ENCODE measurements at places on chromosomes 13 and 19.
A peak's percentile ranks its signal among the peaks of the same experiment; 100 is the strongest.

DNA sequence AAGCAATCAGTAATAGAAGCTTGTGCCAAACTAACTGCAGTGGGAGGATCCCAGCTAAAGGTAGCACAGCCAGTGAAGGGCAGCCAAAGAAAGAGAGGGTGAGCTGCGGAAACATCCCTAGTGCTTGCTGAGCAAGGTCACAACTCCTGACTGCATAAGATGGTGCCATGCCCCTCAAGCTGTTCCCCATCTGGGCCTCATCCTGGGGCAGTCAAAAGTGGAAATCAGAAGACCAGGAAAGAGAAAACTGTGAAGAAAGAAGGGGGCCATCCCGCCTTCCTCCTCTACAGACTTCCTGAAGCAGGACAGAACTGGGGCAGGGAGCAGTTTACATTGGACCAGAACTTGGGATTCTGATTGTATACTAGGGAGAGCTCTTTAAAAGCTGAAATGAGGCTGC is 159.2 kb downstream of the TNFSF13B start:
- DNase-seq, result no peak

- no peak for DNase-seq
Observed at GRCh38 chr13:38090913-38091312, 221.3 kb upstream of the TRPC4 start.

DNA sequence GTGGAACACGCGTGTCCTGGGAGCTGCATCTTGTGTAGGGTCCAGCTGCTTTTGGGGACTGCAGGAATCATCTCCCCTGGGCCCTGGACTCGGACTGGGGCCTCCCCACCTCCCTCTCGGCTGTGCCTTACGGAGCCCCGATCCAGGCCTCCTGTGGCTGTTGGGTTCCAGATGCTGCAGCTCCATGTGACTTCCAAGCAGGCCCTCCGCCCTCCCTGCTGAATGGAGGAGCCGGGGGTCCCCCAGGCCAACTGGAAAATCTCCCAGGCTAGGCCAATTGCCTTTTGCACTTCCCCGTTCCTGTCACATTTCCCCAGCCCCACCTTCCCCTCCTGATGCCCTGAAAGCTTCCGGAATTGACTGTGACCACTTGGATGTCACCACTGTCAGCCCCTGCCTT is 6.2 kb upstream of the PGLS start:
- DNase-seq, result no peak

- DNase-seq, result no peak
Observed at GRCh38 chr19:18097993-18098890, 664 bp downstream of the MAST3 start.

- no peak for DNase-seq
Observed at GRCh38 chr19:51064534-51065220, at the start of gene KLK13. KLK13 (minus strand) TSS chr19:51065092; CDS start chr19:51065067, 25 bp downstream.

- DNase-seq, result no peak
Observed at GRCh38 chr13:111663953-111664421, 343.5 kb downstream of the TEX29 start.

DNA sequence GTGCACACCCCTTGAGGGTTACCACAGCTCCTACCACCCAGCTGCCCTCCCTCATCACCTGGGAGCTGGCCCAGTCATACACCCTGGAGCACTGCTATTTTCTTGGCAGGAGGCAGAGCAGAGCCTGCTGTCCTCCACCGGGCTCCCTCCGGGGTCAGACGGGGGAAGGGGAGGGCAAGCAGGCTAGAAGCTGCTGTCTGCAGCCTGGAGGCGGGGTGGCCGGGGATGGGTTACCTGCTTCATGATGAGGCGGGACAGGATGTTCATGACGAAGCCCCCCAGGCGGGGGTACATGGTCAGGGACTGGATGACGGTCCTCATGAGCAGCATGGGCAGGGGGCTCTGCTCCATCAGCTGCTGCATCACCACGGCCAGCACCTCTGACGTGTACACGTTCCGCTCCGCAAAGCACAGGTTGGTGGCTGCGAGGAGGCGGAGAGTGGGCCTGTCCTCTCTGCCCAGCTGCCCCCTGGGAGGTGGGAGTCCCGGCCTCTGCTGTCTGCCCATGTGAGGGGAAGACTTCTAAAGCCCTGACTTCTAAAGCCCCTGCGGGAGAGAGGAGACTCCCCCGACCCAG is 2.7 kb upstream of the RSPH6A start:
- DNase-seq, result no peak

DNA sequence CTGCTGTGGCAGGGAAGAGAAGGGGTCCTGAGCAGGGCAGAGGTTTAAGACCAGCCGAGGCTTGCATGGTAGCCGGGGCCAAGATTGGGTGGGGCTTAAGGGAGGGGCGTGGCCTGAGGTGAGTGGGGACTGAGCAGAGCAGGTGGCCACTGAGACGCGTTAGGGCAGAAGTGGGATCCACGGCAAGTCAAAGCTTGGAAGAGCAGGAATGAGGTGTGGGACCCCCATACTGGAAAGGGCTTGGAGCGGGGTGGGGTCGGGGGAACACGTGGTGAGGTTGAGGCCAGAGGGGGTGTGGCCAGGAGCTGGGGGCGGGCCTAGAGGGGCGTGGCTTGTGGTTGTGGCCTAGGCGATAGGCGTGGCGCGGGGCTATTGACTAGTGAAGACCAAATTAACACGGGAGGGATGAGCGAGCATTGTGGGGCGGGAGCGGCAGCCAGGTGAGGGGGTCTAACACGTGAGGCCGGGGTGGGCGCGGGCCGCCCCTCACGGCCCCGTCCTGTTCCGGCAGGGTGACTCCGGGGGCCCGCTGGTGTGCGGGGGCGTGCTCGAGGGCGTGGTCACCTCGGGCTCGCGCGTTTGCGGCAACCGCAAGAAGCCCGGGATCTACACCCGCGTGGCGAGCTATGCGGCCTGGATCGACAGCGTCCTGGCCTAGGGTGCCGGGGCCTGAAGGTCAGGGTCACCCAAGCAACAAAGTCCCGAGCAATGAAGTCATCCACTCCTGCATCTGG is 3.3 kb downstream of the CFD start:
- DNase-seq, result peak; percentile 81

GRCh38 chr19:30895946-30896345 is 453.3 kb downstream of the TSHZ3 start:
- DNase-seq, result no peak

- no peak for DNase-seq
Observed at GRCh38 chr19:16590876-16591802, 18.9 kb upstream of the SLC35E1 start.

- DNase-seq, result no peak
Observed at GRCh38 chr13:34842466-34842865, 99.6 kb upstream of the NBEA start.

DNA sequence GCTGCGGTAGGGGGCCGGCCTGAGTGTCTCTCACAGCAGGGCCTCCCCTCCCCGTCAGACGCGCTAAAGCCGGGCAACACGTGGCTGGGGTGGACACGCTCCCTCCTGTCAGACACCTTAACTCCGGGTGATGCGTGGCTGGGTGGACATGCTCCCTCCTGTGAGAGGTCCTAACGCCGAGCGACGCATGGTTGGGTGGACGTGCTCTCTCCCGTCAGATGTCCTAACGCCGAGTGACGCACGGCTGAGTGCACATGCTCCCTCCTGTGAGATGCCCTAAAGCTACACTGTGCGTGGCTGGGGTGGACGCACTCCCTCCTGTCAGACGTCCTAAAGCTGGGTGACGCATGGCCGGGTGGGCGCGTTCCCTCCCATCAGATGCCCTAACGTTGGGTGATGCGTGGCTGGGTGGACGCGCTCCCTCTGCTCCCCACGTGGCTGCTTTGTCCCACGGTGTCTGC is 126.1 kb upstream of the MCF2L start:
- DNase-seq, result no peak

- DNase-seq, result no peak
Observed at GRCh38 chr13:73231471-73231870, 172.7 kb downstream of the KLF5 start.

DNA sequence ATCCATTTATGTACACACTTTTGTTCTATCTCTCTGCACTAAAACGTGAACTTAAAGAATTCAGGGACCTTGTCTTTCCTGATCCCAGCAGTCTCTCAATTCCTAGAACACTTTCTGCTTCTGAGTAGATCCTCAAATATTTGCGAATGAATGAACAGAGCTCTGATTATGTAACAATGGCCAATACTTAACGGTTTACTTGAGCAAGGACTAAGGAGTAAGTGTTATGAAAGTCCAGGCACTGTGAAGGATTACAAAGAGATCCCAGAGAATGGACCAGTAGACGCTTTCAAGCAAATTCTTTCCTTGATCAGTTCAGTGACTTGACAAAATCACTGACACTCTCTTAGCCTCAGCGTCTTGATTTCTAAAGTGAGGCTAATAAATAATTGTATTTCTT is 514.5 kb upstream of the KLHL1 start:
- no peak for DNase-seq

DNA sequence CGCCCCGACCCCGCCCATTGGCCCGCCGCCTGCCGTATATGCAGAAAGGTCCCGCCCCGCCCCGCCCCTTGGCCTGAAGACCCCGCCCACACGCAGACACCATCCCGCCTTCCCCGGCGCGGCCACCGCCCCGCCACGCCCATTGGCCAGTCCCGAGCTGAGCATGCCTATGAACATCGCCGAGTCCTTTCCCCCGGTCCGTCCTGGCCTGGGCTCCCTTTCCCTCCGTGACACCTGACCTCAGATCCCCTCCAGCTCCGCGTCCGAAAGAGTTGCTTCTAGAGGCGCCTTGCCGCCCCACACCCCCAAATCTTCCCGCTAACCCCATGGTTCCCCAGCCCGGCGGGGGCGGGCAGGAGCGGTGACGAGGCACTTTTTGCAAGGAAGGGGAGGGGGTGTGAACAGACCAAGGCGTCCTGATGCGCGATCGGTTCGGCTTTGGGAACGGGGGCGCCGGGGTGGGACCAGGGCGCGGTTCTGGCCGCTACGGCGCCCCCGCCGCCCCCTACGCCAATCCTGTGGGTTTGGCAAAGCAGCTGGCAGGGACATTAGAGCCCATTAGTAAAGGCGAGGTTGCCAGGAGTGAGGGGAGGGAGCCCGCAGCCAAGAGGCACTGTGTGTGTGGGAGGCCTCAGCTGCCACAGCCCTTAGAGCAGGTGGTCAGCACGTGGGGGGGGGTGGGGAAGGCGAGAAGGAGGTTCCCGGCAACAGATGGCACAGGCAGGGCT is 406 bp upstream of the NUMBL start:
- peak; percentile 87 for DNase-seq

DNA sequence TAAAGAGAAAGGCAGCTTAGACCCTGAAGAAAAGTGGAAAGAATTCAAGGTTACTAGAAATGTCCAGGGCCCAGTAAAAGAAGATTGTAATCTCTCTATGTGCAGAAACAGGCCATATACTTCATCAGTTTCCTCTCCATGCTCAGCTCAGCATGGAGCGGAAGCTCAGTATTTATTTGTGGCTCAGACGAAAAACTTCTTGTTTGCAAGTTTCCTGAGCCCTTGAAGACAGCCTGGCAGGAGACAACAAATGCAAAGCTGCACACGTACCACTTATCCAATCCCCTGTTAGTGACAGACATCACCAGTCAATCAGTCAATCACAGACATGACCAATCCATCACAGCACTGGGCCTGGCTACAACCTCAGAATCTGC is 8.1 kb upstream of the KLF2 start:
- DNase-seq, result no peak

DNA sequence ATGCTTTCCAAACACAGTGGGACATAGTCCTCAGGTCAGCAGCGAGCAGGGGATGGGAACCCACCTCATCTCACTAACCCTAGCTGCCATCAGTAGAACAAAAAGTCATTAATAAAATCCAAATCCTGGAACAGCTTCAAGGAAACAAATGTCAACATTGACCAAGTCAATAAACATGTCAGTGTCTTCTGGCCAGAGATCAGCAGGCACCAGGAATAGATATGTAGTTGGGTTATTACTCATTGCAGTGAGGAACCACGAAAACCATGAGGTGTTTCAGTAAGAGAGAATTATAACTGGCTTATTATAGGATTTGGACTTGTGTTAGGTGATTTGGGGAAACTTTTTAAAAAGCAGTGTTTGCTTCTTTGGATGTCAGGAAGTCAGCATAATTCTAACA is 17.1 kb upstream of the CD33 start:
- no peak for DNase-seq

DNA sequence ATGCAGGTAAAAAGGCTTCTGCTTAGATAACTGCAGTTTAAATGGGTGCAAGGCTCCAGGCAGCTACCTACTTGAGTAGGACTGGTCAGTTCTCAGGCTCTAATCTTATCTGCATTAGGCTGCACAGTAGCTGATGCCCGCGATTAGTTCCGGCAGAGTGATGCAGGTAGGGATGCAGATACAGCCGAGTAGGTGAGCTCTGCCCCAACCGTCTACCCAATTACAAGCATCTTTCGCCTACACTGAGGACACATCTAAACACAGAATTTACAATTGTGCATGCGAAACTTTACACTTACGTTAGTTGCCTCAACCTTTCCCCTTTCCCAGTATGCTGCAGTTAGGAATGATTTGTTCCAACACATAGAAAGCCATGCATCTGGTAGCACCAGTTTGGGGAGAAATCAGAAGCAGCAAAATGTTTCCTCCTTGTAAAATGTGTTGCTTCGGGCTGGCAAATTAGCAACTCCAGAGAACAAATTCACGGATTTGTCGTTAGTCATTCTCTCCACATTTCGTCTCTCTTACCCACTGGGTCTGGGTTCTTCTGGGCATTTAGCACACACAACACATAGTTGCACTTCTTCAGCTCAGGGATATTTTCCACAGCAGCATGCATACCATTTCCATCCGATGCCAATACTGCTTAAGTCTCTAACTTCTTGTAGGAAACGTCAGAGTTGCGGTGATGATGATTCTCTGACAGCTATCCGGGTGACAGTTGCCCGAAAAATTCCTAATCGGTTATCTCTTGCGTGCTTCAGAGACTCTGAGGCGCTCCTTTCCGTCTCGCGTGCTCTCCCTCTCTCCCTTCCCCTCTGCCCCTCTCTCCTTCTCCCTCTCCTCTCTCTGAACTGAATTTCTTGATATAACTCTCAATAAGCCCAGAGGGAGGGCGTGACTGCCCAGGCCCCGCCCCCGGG is at the start of gene PCDH9:
TSS of gene PCDH9 (minus strand) at position 856 of the 923 bp plus-strand sequence. CDS start 1,896 bp downstream, outside the sequence.
- DNase-seq, result no peak

Data from activated naive CD4-positive, alpha-beta T cell treated with Interleukin-2 at 50 U/mL for 16 hours (primary cell).